ENCODE measurements at places on chromosomes 7 and 10.
A peak's percentile ranks its signal among the peaks of the same experiment; 100 is the strongest.

DNA sequence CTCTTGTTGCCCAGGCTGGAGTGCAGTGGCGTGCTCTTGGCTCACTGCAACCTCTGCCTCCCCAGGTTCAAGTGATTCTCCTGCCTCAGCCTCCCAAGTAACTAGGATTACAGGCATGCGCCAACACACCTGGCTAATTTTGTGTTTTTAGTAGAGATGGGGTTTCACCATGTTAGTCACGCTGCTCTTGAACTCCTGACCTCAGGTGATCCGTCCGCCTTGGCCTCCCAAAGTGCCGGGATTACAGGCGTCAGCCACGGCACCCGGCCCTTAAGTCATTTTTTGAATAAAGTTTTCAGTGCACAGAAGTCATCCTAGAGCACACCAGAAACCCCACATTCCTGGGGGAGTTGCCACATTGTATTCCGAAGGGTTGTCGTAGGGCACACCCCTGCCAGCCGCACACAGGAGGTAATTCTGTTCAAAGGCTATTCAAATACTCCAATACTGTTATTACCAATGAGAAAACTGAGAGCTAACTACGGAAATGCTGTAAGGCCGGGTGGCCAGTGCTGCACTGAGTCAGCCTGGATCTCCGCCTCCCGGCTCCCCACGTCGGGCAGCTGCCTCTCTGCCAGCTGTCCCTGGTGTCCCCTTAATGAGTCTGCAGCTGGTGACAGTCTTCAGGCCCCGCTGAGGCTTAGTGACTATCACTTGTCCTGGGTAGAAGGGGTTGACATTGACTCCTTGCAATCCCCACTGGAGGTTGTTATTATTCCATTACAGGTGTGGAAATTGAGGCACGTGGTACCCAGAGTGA lies 8.6 kb upstream of the RFC2 start:
- DNase-seq = no peak

DNA sequence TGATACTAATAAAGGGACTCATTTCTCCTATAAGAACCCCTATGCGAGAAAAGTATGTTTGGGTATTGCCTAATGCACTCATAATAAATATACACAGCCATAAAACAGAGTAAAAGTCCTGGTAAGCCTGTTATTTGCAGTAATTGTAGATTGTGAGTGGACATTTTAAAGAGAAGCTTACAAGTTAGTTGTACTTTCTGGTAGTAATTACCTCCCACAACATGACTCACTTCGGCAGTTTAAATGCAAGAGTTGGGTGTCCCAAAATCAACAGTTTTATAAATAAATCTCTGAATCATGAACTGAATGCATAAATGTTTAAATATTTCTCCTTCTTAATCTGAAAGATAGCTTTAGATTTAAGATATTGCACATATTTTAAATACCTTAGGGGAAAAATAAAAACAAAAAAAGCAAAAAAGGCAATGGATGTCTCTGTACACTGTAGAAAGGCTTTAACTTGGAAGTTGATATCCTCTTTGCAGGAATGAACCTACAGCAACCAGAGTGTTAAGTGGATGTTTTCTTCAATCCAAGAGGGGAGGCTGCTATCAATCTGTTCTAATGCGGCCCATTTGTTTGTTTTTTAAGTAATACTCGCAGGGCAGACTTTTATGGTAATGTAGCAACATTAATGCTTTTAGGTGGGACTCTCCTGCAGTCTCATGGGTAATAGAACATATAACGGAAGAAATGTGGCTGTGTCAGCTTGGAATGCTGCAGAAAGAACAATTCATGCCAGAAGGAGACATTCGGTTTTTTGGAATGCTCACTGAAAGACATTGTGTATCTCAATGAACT lies 57.3 kb upstream of the ZEB1 start:
- DNase-seq = no peak

DNA sequence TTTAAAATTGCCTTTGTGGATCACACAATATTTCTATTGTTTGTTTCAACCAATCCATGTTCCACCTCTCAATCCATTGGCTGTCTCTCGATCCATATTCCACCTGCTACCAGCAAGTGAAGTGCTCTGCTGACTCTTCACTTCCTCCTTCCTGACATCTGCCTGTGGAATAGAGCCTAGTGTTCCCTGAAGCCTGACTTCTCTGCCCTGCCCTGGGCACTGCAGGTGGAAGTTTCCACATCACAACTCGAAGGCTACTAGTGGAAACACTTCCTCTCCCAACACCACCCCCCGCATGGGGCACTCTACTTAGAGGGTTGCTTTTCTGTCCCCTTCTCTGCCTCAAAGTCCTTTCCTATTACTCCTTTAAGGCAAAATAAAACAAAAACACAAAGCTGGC lies 563.8 kb upstream of the IGFBP3 start:
- DNase-seq = no peak

- DNase-seq = no peak
These were observed 222.2 kb downstream of the KCNMA1 start for GRCh38 chr10:77415313-77415960.

DNA sequence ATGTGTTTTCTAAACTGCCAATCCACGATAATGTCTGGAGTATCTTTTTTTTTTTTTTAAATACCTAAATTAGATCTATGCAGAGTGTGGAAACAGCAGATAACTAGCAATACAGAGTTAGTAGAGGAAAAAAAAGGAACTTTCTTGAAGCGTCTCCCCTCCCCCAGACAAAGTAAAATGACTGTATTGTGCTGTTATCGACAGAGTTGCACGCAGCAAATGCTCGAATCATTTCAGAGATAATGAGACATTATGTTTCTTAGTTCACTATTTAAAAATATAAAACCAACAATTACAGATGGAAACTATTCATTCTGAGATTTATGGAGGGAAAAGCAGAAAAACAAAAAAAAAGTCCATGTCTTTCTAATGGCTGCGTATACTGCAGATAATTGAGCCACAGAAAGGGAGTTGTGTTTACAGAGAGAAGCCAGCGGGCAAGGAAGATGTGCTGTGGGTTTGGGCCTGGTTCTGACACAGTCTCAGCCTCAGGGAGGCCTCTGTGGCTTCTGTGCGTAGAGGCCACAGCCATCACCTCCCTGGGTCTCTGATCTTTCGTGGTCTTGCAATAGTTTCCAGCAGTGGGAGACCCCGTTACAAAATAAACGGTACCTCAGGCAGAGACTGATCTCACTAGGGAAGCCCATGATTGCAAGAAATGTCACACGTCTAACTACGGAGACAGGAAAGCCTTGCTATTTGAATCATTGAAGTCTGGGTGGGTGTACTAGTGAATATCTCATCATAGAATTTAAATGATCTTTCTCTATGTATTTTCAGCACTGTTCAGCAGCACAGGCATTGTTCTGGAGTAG lies 19.1 kb upstream of the KLF6 start:
- DNase-seq = peak; percentile 86

- DNase-seq = no peak
These were observed 120.2 kb downstream of the MAD1L1 start for GRCh38 chr7:2112261-2113198.

GRCh38 chr7:158581440-158582088 lies 6.1 kb downstream of the PTPRN2 start:
- no peak for DNase-seq

DNA sequence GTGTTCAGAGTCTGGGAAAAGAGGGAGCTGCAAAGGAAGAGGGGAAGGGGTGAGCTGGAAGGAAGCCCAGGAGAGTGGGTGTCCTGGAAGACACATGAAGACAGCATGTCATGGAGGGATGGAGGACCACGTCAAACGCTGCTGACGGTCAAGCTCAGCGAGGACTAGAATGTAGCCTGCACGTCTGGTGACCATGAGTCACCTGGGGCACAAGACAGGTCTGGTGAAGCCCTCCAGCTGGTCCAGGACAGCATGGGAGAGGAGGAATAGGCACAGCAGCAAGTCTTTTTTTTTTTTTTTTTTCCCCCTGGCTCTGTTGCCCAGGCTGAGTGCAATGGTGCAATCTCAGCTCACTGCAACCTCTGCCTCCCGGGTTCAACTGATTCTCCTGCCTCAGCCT lies 19.6 kb upstream of the AMZ1 start:
- DNase-seq = no peak

- DNase-seq = no peak
These were observed 673.1 kb downstream of the TNS3 start for GRCh38 chr7:46908770-46909169.

DNA sequence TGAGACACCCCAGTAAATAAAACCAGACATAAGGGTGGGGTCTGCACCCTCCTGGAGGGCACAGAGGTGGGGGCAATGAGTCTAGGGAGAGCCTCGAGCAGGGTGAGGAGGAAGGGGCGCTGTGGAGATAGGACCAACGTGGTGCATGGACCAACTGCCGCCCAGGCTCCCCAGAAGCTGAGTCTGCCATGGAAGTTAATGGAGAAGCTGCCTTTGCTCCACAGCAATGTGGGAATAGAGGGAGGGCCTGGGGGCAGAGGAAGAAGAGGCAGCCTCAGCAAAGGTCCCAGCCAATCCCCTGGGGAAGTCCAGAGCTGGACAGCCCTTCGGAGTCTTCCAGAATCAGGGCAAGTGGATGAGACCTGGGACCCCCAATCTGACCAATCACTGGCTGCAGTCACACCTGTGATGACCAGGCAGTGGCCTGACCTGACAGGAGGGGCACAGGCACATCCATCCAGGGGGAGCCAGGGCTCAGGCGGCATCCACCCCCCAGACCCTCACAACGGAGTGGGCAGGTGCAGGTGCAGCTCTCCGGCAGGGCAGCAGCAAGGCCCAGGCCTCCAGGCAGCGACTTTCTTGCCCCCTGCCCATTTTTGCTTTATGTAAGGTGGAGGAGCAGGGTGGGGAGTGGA lies 242.2 kb upstream of the PPP2R2D start:
- no peak for DNase-seq

DNA sequence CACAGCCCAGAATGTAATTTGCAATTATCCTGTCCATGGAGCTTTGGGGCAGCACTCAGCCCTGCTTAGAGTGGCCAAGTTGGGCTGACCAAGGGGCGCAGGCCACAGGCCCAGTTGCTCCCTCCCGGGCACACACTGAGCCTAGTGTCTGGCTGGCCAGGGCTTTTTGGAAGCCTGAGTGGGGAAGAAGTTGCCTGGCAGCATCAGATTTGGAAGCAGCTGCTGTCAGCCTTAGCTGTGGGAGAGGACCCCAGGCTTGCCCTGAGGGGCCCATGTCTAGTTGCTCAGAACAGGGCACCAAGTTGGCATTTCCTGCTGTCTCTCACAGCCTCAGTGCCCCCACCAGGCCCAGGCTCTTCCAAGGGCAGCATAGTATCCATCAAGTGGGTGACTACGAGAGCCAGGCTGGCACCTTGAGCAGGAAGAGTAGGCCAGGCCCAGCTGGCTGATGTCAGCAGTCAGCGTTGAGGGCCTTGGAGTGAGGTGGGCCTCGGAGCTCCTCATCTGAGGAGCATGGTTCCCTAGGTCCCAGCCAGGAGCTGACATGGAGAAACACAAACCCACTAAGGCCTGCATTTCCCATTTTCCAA lies 14.4 kb downstream of the ANTXRL start:
- DNase-seq = no peak

Measured in esophagus muscularis mucosa (tissue), 4 donors.